NB4 (cell line): ENCODE measurements at places on chromosomes 16 and 17.
A peak's percentile ranks its signal among the peaks of the same experiment; 100 is the strongest.

- no peak for DNase-seq
Observed at GRCh38 chr16:63365649-63366304, 1329.5 kb upstream of the CDH8 start.

- peak; percentile 87 for DNase-seq
Observed at GRCh38 chr17:39667945-39668924, at the start of gene PNMT. Gene PNMT (plus strand): TSS chr17:39668453. CDS start chr17:39668476, 23 bp downstream.

GRCh38 chr16:7037495-7037894 is 295.1 kb upstream of the RBFOX1 start:
- no peak for DNase-seq

DNA sequence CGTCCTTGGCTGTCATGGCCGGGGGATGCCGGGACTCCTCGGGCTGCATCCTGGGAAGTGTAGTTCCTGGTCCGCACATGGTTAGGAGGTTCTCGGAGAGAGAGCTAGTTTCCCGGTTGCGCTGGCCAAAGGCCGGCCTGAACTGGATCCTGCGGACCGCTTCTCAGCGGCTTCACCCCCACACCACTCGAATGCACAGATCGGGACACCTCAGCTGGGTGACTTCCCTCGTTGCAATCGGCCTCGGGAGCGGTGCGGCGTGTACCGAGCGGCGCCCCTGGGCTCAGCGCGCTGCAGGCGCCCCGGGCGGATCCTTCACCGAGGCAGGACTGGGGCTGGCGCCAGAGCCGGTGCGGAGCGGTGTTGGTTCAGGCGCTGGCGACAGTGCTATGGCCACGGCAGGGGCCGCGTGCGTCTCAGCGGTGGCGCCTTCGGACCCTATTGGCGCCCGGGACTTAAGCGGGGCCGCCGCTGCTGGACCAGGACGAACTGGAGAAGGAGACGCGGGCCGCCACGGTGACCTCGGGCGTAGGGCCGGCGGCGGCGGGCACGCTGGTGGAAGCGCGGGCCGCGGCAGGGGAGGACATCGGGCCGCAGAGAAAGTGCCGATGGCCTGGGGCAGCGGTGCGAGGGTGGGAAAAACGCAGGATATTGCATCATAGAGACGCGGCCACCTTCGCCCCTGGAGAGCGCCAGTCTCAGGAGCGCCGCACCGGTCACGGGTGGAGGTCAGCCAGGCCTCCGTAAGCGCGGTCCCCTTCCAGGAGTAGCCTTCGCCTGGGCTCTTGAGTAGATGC is 11.4 kb downstream of the ZNF629 start:
- peak; percentile 90 for DNase-seq

DNA sequence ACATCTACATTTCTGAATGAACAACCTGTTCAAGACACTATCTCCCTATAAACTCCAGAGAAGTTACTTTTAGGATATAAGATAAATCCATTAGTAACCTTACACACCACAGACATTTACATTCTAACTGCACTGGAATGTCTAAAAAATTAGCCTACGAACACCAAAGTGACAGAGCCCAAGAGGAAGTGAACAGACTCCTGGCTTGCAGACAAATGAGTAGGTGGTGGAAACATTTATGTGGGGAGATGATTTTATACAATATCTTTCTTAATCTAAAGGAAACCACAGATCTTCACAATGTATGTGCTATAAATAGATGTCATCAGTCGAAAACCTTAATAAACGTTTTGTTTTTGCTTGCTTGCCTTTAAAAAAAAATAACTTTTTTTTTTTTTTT is 18.8 kb downstream of the ZNF652 start:
- peak; percentile 60 for DNase-seq
